ENCODE measurements at places on chromosomes 4 and X.

- DNase-seq = no peak
Measured at GRCh38 chrX:153970357-153971123, 1.1 kb downstream of the HCFC1 start.

DNA sequence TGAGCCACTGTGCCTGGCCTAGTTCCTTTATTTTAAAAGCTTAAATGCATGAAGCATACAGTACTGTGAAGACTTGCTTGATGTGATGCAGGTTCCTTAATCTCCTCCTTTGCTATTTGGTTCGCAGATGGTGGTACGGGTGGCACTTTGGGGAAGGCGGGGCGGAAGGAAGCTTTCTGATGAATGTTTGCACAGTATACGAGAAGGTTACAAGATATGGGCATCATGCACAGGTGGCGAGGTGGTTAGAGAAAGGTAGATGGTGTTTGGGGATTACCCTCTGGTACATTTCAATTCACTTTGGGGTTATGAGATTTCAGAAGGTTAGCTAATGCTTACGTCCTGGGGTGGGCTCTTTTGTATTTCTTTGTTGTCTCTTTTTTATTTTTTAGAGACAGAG is 17.2 kb downstream of the RHOH start:
- no peak for DNase-seq

GRCh38 chrX:45428831-45429230 is 228.2 kb upstream of the DIPK2B start:
- DNase-seq = no peak

GRCh38 chr4:138449938-138450337 is 207.8 kb upstream of the SLC7A11 start:
- DNase-seq = no peak

- no peak for DNase-seq
Measured at GRCh38 chrX:49264460-49264859, at the start of gene FOXP3. TSS of gene FOXP3 (minus strand) at chrX:49264710. CDS start at chrX:49258505, 6,205 bp downstream.

GRCh38 chr4:112502871-112503270 is 13.1 kb downstream of the NEUROG2 start:
- no peak for DNase-seq

DNA sequence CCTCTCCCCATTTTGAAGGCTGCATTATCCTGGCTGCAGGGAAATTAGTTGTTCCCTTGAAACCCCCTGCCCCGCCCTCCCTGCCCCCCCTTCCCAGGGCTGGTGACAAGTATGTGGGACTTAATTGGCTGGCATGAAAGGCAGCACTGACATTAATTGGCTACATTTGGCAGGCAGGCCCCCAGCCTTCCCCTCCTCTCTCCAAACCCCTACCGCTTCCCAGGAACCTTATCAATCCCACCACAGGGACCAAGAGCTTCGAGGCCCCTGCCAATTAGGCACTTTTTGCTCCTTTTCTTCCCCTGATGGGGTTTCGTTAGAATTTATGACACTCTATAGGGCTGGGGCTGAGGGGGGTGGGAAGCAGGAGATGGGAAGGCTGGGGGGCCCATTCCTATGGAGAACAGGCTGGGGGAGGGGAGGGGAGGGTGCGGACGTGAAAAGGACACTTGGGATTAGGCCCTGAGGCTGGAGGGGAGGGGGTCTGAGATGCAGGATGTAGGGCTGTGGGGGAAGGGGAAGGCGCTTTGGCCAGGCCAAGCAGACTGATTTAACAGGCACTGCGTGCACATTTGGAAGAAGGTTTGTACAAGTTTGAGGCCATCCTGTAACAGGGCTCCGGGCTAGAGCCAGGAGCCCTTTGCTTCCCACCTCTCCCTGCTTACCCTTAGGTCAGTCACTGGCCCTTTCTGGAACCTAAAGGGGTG is 52.2 kb downstream of the EFNB1 start:
- DNase-seq = no peak

- DNase-seq = no peak
Measured at GRCh38 chrX:26788402-26788998, 572.5 kb downstream of the MAGEB5 start.

DNA sequence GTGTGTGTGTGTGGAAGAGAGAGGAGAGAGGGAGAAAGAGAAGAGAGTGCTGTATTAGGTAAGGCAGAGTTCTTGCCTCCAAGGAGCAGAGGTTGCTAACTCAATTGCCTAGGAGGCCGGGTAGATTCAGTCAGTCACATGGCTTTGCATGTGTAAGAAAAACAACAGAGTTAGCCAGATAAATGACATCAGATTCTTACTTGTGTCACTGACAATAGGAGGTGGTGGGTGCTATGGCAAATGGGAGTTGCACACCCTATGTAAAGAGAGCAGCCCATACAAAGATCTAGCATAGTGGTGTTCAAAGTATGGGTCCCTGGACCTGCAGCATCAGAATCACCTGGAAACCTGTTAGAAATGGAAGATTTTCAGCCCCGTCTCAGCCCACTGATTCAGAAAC is 14.4 kb upstream of the PGRMC2 start:
- no peak for DNase-seq

- DNase-seq = no peak
Measured at GRCh38 chr4:150325872-150326271, 247.6 kb downstream of the DCLK2 start.

DNA sequence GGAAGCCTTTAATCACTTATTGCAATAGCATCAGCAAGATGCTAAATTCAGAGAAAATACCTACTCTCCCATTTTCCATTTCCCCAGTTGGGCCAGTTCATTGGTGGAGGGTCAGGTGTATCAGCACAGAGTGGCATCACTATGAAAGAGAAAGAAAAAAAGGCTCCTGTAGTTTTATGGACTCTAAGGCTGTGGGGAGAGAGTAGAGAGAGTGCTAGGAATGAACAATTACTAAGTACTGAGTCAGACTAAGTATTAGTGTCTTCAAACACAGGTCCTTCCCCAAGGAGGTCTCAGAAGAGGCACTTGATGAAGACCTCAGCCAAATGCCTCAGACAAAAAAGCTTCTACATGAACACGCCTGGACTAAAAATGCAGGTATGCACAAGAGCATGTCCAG is 1061.9 kb downstream of the FSTL5 start:
- no peak for DNase-seq

DNA sequence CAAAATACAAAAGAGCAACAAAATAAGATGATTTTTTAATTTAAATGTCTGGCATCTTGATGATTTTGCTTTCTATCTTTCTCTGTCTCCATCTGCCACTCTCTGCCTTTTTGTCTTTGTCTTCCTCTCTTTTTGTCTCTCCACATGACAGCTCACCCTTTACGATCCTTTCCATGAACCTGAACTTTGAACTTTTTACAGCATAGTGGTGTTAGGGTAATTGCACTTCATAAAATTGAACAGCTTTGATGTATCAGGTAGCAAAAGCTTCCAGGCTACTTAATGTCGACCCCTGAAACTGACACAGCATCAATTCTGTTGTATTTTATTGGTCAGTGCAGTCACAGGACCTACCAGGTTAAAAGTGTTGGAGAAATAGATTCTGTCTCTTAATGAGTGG is 1517.0 kb downstream of the ADGRL3 start:
- DNase-seq = no peak

DNA sequence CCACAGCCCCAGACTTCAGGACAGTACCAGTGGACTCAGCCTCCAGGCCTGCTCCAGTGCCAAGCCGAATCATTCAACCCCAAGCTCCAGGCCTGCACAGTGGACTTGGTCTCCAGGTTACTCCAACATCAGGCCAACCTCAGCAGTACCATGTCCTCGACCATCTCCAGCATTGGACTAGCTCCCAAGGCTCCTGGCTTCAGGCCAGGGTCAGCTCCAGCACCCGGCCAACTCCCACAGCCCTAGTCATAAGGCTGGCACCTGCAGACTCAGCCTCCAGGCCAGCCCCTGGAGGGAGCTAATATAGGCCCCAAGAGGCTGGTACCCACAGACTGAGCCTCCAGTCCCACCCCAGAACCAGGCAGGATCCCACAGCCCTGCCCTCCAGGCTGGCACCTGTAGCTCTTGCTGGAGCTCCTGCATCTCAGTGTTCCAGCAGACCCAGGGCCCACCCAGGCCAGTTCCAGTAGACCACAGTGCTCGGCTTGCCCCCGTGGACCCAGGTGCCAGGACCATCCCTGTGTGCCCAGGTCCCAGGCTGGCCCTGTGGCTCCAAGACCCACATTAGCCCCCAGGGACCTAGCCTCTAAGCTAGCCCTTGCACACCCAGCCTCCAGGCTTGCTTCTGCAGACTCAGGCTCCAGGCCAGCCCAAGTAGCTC is 25.6 kb downstream of the ZMAT1 start:
- DNase-seq = no peak

- no peak for DNase-seq
Measured at GRCh38 chr4:22345678-22346077, 170.2 kb downstream of the ADGRA3 start.

DNA sequence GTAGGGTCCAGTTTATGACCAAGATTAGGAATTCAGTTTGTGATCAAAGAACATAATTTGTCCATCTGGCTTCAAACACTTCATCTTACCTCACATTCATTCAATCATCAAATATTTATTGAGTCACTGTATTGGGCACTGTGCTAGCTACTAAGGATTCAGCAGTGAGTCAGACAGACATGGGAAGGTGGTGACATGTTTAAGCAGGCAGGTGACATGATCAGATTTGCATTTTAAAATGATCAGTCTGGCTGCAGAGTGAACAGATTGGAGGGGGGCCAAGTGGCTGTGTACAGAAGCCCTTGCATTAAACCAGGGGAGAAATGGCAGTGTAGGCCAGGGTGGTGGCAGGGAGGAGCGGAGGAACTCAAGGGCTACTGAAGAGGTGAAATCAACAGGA is 25.1 kb upstream of the APLN start:
- no peak for DNase-seq

- DNase-seq = no peak
Measured at GRCh38 chr4:23680671-23681518, 209.0 kb downstream of the PPARGC1A start.

DNA sequence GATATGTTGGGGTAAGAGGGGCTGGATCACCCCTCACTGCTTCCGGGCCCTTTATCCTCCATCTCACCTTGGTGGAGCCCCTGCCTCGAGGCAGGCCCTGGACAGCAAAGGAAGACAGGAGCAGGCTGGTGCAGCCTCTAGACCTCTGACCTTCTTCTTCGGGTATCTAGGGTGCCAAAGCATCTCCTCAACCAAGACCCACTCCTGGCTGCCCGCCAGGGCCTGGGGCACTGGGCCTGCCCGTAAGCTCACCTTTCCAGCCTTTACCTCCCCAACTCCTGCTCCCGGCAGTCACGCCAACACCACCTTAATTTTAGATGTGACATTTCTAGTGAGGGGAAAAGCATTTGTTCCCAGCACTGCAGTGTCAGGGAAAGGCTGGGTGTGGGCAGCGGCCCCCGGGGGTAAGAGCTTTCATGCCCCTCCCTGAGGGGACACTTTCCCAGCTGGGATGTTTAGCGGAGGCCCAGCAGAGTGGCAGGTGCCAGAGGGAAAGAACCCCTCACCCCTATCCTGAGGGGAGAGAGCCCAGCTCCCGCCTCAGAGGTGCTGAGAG is 6.7 kb downstream of the MAN2B2 start:
- DNase-seq = no peak

GRCh38 chr4:111126340-111126739 is 503.5 kb upstream of the PITX2 start:
- DNase-seq = no peak

- DNase-seq = no peak
Measured at GRCh38 chrX:131607792-131608369, 64.0 kb downstream of the OR13H1 start.

- no peak for DNase-seq
Measured at GRCh38 chr4:119124352-119124751, 11.3 kb upstream of the MYOZ2 start.

DNA sequence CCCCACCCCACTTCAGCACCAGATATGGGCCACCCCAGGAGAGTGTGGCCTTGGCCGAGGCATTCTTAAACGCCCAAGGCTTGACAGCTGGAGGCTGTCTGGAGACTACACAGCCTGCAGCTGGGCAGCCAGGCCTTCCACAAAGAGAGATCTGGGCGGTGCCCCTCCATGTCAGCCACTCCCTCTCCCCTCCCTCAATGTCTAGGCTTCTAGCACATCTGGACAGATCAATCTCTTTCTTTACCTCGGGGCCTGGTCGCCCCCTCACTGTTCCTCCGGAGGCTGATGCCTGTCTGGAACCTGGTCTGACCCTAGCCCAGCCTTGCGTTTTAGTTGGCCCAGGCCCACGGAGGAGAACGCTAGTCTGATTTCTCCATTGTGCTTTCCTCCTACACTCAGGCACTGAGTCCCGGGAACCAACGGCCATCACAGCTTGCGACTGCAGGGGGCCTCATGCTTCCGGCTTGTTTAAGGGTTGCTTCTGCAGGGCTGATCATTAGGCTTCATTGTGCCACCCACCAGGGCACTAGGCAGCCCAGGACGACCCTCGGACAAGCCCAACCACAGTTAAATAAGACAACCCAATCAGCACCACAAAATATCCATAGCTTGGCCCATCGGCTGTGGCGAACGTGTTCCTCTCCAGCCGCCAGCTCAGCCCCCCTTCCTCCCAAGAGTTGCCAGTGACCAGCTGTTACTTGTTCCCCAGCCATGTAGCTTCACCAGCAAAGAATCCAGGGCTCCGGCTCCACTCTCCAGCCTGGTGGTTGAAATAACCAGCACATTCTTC is 200.6 kb downstream of the BCOR start:
- DNase-seq = no peak

GRCh38 chr4:147942729-147943128 is 210.8 kb downstream of the ARHGAP10 start:
- no peak for DNase-seq

- no peak for DNase-seq
Measured at GRCh38 chr4:11483046-11483445, 54.4 kb upstream of the HS3ST1 start.

GRCh38 chrX:138748480-138748879 is 37.0 kb upstream of the FGF13 start:
- no peak for DNase-seq

DNA sequence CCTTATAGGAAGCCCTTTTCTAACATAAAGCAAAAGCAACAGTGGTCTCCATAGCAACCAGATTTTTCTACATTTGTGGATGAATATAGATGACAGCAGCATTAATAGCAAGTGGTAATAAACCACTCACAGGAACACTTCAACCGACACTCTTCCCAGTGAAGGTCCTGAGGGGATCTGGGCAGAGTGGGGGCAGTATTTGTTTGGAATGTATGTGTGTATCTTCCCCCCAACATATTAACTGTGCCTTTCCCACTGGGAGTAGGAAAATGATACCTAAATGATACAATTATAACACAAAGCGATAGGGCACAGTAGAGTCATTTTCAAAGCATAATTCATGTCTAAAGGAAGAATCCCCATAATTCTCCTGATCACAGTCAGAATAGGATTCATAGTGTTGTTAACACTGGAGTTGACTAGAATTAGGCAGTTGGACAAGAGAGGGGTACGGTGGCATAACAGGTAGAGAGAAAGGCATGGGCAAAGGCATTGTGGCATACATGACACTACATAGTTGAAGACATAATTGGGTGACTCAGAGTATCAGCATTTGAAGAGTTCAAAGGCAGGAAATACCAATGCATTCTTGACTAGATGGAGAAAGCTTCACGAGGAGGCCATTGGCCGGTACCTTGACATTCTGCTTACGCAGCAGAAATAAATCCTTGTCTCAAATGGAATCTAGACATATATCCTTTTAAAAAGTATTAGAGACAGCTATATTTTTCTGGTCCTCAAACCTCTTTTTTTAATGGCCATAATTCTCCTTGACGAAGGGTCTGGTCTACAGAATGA is 15.2 kb downstream of the CAPN6 start:
- no peak for DNase-seq

All from activated T-helper 9 cell treated with anti-CD3 and anti-CD28 coated beads, Interleukin-2, amount 50 U/mL, for 16 hours (primary cell).